Neural progenitor cell (in vitro differentiated cells): ENCODE measurements at places on chromosomes 3 and 15.

DNA sequence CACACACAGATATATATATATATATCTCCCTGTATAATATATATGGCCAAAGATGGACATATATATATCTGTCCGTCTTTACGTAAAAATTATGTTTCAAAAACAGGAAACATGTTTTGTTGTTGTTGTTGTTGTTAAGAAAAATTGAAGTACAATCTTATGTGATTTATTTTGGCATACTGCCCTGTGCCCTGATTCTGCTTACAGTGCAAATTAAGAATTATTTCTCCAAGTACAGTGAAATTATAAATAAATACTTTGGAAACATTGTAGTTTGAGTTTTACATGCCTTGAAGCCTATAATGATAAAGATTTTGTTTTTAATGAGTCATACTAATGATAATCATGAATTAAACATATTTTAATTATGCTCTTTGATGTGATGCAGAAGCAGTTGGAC, 994.9 kb downstream of the DIPK2A start:
- DNase-seq, result no peak

- no peak for DNase-seq
These were observed 14.1 kb downstream of the MGLL start for GRCh38 chr3:127808197-127808596.

DNA sequence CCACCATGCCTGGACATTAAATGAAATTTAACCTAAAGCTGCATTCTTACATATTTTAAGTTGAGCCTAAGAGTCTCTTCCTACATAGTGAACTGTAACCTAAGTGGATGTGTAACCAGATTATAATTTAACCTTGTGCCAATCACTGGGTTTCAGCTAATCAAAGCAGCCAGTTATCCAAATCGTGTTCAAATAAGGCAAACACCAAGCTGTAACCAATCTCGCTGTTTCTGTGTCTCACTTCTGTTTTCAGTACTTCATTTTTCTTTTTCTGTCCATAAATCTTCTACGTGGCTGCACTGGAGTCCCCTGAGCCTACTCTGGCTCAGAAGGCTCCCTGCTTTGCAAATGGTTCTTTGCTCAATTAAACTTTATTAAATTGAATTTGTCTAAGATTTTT, 186.1 kb upstream of the CNTN6 start:
- DNase-seq, result no peak

DNA sequence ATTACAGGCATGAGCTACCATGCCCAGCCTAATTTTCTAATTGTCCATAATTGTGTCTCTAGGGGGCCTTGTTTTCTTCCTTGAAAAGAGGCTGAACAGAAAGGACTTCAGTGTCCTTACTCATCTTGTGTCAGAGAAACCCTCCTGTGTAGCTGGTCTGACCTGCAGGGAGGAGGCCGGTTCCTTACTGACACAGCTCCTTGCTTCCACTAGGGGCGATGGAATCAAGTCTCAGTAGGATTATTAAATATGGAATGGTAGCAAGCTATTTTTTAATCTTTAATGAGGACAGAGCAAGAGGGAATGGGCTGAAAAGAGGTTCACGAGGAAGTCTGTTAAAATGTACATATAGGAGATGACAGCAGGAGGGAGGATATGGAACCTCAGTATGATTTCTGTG, 8.6 kb downstream of the LPCAT4 start:
- no peak for DNase-seq

- no peak for DNase-seq
These were observed 39.1 kb downstream of the ABTB1 start for GRCh38 chr3:127711896-127712295.

- peak; percentile 29 for DNase-seq
These were observed 297.1 kb downstream of the NSUN3 start for GRCh38 chr3:94359996-94360395.
